ENCODE measurements at places on chromosomes 6 and 20.

DNA sequence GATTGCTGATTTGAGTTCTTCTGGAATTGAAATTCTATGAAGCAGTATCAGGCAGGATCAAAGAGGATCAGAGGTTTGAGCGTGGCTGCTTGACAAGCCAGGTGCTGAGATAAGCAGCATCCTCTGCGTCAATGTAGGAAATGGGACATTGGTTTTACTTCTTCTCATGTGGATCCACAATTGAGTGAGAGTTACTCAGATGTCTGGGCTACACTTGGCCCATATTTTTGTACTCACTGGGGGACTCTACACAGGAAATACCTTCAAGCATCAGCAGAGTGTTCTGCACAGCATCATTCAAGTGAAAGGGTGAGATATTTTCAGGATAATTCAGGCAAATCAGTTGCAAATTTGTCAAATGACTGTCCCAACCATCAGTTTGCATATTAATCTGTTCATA lies 613.9 kb upstream of the ARID1B start:
- DNase-seq: no peak

- no peak for DNase-seq
Measured at GRCh38 chr20:584161-584970, 25.7 kb downstream of the TCF15 start.

DNA sequence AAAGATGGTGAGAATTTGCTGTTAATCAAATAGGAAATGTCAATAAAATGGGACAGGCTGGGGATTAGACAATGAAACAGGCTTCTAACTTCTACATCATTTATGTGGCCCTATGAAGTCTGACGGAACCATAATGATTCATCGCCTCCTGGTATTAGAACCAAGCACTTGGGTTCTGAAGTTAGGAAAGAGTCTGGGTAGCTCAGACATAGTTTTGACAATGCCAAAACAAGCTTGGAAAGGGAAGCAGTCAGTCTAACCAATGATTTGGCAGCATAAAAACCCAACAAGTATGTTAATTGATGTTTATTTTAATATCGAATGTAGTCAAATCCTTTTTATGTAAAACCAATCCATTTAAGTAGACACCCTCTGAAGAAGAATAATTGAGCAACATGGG lies 160.8 kb upstream of the RSPO3 start:
- DNase-seq: no peak

- peak; percentile 5 for DNase-seq
Measured at GRCh38 chr20:4435671-4436455, 285.8 kb upstream of the PRND start.

- DNase-seq: no peak
Measured at GRCh38 chr20:62354811-62355341, 12.2 kb downstream of the LAMA5 start.

DNA sequence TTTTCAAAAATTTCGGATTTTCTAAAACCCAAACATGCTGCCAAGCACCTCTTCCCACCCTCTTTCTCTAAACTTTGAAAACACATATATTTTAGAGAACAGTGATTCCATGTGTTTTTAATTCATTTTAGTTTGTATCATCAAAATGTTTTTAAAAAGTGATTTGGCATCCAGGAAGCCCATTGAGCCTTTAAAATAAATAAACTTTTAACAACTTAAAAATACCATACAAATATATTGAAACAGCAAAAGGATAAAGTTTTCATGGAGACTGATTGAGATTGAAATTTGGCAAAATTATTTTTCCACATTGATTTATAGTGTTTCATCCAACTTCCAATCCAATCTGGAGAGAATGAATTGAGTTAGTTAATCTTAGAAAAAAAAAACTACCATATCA lies 374.7 kb downstream of the CD109 start:
- DNase-seq: no peak

GRCh38 chr6:45375449-45375848 lies 2.3 kb downstream of the SUPT3H start:
- DNase-seq: peak; percentile 7

- DNase-seq: no peak
Measured at GRCh38 chr6:6556161-6556737, 32.3 kb upstream of the LY86 start.

- DNase-seq: no peak
Measured at GRCh38 chr6:137968455-137968804, 101.4 kb downstream of the TNFAIP3 start.

DNA sequence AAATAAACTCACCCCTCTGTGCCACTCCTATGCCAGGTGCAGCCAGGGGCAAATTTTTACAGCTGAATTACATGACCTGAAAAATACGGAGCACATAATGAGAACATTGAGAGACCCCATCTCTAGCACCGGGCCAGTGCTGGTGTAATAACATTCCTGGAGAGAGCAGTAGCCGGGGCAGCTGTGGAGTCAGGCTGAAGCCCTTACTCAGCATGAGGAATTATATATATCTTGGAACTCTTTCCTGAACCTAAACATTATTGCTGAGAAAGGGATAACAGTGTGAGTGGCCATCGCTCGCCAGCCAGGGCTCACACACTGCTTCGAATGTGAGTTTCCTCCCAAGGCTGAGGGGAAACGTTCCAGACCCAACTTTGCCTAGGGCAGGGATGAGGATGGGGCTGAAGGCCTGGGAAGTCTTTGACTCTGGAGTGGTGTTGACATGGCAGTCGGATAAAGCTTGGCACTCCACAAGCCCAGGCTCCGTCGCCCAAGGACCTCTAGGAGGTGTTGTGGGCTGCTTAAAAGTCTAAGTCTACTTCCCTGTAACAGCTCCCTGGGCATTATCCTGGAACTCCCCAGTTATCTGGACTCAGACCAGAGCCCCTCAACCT lies 269.8 kb downstream of the CDC5L start:
- DNase-seq: no peak

DNA sequence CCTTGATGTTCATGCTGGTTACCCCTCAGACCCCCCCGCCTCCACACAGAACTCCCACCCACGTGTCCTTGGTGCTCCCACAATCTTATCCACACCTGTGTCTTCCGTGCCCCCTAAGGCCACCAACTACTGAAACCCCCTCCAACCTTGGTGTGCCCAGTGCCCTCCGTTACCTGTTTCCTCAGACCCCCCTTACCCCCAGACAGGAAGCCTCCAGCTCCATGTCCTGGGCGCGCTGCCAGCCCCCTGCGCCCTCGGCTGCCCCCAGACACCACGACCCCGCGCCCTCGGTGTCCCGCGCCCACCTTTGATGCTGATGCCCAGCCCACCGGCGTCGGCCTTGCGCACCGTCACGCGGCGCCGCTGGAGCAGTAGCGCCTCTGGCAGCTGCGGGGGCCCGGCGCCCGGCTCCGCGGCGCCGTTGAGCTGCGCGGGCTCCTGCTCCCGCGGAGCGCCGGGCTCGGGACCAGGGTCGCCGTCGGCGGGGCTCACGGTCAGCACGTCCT lies 504 bp downstream of the SNTA1 start:
- DNase-seq: no peak

- DNase-seq: no peak
Measured at GRCh38 chr6:451336-451735, 59.8 kb downstream of the IRF4 start.

- no peak for DNase-seq
Measured at GRCh38 chr20:35332540-35333200, 40.4 kb upstream of the FAM83C start.

DNA sequence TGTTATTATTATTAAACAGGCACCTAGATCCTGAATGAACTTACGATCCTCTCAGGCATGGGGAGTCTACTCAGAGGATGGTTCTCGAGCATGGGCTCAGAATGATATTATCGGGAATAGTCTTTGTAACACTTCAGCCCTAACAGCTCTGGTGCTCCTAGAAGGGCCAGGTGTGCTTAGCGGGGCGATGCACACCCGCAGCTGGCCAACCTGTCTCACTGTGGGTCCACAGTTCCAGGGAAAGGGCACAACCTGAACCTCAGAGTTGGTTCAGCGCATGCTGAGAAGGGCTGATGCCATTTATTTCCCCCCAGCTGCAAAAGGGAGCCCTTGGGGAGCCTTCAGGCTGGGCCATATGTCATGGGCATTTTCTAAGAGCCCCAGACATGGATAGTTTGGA lies 26.2 kb downstream of the RRAGD start:
- no peak for DNase-seq

- no peak for DNase-seq
Measured at GRCh38 chr20:48124181-48124782, 339.0 kb upstream of the SULF2 start.

DNA sequence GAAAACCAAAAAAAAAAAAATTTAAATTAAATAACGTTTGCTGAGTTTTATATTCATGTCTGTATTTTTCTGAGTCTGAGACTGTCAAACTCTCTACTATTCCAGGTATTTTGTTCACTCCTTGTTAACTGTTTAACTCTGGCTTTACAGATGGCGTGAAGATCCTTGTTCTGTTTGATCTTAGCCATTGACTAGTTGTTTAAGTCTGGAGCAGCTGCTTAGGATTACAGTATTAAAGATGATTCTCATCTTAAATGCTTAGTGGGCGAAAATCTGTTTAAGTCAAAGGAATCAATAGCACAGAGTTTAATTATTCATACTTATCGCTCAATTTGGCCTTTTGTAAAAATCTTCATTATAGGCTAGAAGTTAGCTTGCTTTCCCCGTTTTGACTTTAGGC lies 2.4 kb downstream of the PHACTR2 start:
- no peak for DNase-seq

DNA sequence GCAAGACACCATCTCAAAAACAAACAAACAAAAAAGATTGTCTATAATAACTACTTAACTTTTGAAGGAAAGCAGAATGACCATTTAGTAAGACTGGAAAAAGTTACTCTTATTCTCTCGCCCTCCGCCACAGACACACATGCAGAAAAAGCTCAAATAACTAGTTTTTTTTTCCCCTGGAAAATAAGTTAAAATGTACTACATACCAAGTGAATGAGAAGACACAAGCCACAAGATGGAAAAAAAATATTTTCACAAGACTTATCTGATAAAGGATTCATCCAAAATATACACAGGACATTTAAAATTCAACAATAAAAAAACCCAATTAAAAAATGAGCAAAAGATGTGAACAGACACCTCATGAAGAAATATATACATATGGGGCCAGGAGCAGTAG lies 31.9 kb downstream of the NUDT3 start:
- DNase-seq: peak; percentile 55

DNA sequence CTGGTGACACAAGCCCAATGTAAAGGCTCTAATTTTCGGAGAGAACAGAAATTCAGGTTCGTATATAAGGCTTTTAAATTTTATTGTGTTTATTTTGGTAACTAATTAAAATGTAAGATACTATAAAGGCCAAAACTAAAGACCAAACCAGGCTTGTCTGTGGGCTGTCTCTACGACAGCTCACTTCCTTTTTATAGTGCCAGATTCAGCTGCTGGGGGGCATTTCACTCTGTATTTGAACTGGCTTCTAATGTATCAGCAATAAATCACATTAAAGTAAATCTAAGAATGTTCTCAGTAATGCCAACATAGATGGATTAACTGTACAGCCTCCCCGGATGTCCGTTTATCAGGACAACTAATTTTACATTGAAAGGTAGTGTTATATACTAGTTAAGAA lies 31.1 kb upstream of the STXBP5 start:
- no peak for DNase-seq

GRCh38 chr20:10185741-10186558 lies 32.7 kb upstream of the SNAP25 start:
- DNase-seq: no peak

DNA sequence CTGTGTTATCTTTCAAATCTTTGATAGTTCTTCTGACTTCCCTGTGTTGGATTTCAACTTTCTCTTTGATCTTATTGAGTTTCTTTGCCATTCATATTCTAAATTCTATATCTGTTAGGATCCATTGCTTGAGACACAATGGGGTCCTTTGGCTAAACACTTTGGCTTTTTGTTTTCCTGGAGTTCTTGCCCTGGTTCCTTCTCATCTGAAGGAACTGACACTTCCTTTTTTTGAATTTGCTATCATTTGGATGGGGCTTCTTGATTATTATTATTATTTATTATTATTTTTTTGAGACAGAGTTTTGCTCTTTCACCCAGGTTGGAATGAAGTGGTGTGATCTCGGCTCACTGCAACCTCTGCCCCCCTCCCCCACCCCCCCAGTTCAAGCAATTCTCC lies 30.1 kb upstream of the EIF2S2 start:
- DNase-seq: no peak

- no peak for DNase-seq
Measured at GRCh38 chr6:70843328-70843918, 113.4 kb downstream of the B3GAT2 start.

- DNase-seq: no peak
Measured at GRCh38 chr6:136960781-136961180, 38.7 kb downstream of the SLC35D3 start.

DNA sequence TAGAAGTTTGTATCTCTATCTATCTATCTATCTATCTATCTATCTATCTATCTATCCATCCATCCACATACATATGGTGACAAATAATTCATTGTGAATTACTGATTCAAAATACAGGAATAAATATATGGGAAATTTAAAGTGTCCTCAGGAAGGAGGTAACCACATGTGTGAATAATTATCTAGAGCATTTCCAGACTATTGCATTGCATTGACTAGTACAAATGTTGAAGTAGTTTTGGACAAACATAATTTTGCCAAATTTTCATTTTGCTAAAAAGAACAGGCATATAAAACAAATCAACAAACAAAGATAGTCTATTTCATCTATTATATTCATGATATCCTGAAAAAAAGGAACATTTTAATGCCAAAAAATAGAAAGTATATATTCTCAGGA lies 192.7 kb downstream of the UTRN start:
- no peak for DNase-seq

GRCh38 chr6:120378582-120379220 lies 955.6 kb downstream of the TBC1D32 start:
- DNase-seq: peak; percentile 10

DNA sequence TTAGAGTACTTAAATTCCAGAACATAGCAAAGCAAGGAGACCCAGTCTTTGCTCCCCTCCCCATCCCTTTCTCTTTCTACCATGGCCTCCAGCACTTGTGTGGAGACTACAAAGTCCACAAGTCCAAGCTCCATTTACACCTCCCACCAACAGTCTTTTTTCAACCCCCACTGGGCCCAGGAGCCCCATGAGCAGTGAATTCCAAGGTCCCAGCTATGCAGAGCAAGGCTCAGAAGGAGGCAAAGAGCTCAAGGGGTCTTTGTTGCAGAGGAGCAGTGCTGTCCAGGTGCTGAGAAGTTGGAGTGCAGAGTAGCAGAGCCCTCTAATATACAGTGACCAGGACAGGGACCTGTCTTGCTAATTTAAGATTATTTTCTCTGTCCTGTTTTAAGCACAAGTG lies 9.0 kb downstream of the PAK5 start:
- DNase-seq: no peak

GRCh38 chr20:37610203-37610798 lies 82.6 kb upstream of the BLCAP start:
- DNase-seq: no peak

DNA sequence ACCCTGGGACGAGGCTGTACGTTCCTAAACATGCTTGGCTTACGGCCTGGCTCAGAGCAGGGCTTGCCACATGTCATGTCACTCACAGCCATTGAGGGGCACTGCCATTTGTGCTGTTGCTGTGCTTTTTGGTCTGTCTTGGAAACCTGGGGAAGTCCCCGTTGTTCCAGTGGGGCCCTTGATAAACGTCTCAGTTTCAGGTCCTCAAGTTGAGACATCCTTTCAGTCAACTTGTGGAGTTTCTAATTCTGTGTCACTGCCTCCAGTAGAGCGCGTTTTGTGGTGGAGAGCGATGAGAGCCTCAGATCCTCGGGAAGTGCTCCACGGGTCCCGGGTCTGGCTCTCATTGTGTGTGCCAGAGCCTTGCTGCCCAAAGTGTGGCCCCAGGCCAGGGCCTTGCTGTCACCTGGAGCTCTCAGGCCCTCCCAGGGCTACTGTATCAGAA lies 43.0 kb upstream of the CCR6 start:
- DNase-seq: no peak

- no peak for DNase-seq
Measured at GRCh38 chr20:35002426-35003210, 47.0 kb downstream of the MYH7B start.
